Caco-2 (cell line): ENCODE measurements at places on chromosomes 1 and 21.

- DNase-seq: no peak
Measured at GRCh38 chr1:167924543-167925231, 10.8 kb upstream of the ADCY10 start.

- DNase-seq: peak; percentile 30
Measured at GRCh38 chr1:180912211-180912800, 391 bp upstream of the KIAA1614 start.

GRCh38 chr1:223041481-223041880 lies 101.6 kb downstream of the TLR5 start:
- peak; percentile 30 for DNase-seq

- no peak for DNase-seq
Measured at GRCh38 chr1:27103498-27103897, 51.4 kb downstream of the SLC9A1 start.

DNA sequence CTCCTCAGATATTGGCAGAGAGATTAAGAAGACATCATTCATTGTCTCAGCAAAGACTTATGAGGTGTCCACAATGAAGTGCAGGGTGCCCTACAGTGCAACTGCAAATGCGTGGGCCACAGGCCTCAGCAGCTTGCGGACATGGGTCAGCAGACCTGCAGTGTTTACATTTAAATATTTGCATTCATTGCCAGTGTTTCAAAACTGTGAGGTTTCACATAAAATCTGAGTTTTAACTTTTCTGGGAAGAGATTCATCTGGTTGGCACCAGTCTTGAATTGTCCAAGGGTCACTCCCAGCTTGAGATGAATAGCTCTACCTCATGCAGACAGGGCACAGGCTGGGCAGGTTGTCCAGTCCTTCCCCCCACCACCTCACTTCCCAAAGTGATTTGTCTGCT lies 286.8 kb upstream of the DUSP10 start:
- no peak for DNase-seq

DNA sequence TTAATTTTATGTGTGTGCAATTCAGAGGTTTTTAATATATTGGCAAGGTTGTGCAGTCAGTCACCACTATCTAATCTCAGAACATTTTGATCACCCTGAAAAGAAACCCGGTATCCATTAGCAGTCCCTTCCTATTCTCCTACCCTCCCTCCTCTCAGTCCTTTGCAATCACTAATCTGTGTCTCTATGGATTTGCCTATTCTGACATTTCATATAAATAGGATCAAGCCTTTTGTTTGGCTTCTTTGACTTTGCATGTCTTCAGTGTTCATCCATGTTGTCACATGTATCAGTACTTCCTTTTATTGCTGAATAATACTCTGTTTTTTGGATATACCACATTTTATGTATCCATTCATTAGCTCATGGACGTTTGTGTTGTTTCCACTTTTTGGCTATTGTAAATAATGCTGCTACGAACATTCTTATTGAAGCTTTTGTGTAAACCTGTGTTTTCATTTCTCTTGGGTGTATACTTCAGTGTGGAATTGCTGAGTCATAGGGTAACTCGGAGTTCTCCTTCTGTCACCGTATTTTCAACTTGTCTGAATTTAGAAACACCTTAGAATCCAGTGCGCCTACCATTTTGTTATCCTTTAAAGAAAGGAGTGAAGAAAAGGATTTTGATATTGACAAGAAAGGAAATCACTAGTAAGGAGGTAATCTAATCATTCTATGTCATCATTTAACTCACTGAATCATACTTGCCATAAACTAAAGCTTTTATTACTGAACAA lies 3.4 kb downstream of the CEP85 start:
- DNase-seq: no peak
